ENCODE measurements at places on chromosomes 6 and 20.

DNA sequence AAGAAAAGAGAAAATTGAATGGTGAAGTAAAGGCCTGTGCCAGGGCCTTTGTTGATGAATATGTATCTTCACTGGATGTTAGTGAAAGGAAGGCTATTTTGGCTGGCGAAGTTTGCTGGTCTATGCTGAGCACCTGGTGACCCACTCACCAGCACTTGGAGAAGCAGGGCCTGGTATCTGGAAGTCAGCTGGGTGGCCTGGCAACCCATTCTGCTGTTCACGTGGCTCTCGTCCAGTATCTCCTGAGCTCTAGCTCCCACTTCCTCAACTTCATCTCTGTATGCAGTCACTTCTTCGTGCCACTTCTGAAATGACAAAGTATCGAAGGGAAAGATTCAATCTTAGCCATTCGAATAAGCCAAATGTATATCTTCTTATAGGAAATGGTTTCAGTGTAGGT is 283.7 kb downstream of the SYNE1 start:
- DNase-seq, result no peak

DNA sequence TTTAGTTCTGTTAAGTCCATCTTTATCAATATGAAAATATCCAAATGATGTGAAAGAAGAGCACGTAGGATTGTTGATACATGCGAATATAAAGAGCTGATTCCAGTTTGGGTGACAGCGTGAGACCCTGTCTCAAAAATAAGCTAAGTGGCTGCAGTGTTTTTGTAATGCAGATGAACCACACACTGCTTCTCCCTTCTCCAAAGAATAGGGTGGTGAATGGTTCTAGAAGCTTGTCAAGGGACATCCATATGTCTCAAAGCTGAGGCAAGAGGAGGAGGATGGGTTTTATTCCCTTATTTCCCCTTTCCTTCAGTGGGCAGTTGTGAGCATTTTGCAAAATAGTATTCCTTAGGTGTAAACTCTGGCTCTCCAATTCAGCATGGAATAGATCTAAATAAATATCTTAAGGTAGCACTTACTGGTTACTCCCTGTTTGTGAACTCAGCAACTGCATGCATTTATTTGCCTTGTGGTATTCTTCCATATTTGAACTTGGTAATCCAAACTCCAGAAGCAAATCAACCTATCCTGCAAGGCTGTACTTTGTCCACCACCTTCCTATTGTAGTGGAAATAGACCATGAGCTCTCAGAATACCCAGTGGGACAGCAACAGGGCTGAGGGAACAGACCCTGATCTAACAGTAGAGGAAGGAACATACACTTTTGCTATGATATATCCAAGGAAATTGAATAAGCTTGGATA is 38.0 kb downstream of the XRN2 start:
- DNase-seq, result no peak

DNA sequence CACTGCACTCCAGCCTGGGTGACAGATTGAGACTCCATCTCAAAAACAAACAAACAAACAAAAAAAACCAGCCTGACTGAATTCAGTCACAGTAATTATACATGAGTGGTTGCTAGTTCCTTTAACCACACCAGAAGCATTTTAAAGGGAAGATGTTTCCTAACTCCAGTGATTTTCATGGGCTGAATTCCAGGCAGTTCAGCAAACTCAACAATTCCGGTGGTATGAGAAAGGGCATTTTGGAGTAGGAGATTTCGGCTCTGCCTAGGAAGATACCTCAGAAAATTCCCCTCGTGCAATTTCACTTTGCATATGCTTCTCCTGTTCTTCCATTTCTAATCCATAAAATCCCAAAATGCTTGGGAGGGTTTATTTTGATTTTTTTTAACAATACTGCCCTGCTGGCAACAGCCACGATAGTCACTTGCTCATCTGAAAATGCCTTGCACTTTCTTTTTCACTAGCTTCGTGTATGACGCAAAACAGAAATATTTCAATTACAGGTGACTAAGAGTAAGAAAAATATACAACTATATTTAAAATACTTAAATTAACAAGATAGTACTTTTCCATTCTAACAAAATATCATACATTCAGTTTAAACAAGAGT is 48.3 kb upstream of the IPCEF1 start:
- DNase-seq, result no peak

DNA sequence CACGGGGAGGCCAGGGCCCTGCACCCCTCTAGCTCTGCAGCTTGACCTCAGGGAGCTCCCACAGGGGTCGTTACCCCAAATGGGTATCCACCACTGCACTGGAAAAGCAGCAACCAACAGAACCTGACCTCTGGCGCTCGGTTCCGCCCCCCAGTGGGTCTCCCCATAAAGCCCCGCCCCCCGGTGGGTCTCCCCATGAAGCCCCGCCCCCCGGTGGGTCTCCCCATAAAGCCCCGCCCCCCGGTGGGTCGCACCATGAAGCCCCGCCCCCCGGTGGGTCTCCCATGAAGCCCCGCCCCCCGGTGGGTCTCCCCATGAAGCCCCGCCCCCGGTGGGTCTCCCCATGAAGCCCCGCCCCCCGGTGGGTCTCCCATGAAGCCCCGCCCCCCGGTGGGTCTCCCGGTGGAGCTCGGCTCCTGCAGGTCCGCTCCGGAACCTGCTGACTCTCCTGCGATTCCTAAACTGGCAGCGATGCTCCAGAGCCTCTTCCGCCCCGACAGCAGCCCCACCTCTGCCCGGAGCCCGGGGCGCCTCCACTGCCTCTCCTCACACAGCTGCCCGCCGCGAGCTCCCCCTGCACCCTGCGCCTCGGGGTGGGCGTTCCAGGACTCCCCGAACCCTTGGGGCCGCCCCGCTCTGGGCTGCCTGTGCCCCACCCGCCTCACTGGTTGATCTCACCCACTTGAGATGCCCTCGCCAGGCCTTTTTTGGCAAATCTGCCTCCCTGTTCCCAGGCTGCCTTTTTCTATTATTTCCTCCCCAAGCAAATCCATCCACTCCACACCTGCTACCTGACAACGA is 12.1 kb downstream of the SLC2A4RG start:
- no peak for DNase-seq

GRCh38 chr6:116326996-116327395 is 43.8 kb upstream of the DSE start:
- no peak for DNase-seq

DNA sequence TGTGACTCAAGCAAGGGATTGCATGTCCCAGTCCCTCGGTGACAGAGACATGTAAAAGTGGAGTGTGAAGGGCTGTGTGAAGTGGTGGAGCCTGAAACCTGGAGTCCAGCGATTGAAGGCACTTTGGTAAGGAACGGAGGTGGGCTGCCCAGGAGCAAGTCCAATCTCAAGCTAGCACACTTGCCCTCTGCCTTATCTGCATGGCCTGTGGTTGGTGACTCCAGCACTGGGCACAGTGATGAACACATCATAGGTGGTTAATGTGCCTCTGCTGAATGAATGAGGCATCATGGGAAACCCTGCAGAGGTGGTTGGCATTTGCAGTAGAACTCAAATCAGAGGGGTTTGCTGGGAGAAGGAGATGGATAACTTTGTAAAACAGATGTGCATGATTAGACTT is 14.9 kb upstream of the ULBP3 start:
- DNase-seq, result no peak

GRCh38 chr20:24953621-24954133 is 4.6 kb downstream of the CST7 start:
- DNase-seq, result no peak

DNA sequence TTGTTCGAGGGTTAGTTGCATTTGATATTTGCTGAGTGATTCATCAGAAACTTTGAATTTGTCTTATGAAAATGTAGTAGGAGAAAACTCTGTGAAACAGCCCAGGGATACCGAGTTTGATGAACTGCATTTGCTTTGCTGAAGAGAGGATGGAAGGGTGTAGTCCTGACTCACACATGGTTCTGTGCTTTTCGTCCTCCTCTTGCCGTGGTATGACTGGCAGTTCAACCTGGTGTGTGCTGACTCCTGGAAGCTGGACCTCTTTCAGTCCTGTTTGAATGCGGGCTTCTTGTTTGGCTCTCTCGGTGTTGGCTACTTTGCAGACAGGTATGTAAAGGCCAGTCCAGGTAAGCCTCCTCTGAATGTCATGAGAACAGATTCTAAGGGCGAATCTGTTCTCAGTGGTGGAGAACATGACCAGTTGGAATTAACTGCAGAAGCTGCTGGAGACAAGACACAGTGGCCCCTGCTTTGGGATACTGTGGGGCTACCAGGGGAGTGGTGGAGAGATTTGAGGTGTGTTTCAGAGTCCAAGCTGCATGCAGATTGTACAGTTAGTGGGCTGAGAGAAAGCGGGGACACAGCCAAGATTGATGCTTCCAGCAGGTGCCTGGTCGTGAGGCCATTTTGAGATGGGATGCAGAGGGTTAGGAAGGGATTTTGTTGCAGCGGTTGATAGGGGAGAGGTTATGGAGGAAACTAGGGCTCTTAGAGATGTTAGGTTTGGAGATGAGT is 8.4 kb downstream of the SLC22A1 start:
- no peak for DNase-seq

GRCh38 chr6:3848380-3848779 is 793 bp upstream of the FAM50B start:
- DNase-seq, result no peak

DNA sequence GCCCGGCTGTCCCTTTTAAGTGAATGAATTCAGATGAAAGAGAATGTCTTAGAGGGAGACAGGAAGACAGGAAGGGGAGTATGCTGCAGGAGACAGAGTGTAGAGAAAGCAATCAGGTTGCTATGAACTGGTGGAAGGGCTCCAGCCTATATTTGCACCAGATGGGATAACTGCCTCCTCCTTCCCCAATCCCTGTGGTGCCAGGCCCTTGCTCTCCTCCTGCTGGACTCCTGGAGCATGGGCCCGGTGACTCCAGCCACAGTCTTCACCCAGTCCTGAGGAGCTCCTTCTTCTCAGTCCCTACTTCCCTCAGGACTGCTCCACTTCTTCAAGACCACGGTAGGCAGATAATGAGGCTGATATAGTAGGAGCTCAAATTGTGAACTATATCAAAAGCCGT is 91.8 kb downstream of the TMEM200A start:
- no peak for DNase-seq

DNA sequence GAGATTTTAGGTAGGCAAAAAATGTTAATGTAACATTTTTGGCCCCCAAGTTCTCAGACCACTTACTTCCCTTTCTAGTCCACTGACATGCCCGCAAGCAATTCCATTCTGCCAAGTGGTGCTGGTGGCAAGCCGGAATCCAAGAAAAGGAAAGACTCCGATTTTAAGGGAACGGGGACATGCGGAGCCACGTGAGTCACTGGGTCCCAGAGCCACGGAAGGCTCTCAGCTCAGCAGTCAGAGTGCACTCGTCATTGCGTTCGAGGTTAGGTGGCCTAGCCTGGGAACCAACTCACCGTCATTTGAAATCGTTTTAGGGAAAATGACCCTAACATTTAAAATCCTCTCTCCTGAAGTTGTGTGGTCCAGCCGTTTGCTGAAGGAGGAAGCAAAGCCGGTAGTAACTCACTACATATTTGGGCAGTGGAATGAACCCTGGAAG is 711 bp upstream of the SIRT5 start:
- DNase-seq, result no peak

- no peak for DNase-seq
Observed at GRCh38 chr20:41065716-41066115, 37.1 kb downstream of the TOP1 start.

DNA sequence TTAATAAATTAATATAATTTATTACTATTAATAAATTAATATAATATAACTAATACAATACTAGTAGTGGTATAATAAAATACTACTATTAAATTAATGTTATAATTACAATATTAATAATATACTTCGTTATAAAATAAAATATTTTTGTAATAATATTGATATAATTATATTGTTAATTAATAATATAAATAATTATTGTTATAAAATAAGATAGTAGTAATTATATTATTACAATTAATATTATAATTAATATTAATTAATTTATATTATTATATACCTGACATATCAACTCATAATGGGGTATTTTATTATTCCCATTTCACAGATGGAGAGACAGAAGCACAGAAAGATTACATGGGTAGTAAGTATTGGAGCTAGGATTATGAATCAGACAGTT is 8.9 kb downstream of the BEND6 start:
- no peak for DNase-seq

DNA sequence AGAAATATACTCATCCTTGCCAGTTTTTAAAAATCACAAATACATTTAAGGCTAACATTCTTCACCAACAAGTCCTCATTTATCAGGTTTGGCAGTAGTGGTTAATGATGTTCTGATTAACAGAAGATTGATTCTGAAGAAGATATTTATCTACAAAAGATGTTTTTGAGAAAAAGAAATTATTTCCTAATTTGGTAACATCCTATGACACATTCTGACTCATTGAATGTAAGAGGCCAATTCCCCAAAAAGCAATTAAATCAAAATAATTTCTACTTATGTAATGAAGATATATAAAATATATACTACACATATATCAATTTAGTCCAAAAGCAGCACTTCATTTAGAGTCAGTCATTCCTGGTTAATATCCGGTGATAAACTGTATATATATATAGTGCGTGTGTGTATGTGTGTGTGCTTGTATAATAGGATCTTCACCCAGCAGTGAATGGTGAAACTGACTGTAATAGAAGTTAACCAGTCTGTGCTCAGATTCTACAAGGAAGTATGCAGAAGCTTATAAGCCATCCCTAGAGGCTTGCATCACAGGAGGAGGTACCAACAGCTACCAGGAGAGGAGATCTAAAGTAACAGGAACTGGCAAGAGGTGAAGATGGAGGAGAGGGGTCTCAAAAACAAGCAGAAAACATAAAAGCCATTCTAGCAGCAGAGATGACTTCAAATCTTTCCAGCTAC is 82.9 kb upstream of the MARCKS start:
- DNase-seq, result no peak

DNA sequence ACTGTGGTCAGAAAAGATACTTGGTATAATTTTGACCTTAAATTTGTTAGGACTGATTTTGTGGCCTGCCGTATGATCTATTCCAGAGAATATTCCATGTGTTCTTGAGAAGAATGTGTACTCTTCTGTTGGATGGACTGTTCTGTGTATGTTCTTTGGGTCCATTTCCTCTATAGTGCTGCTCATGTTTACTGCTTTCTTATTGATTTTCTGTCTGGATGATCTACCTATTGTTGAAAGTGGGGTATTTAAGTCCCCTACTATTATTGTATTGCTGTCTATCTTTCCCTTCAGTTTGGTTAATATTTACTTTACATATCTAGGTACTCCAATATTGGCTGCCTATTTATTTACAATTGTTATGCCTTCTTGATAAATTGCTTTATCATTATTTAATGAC is 298.4 kb downstream of the BCKDHB start:
- no peak for DNase-seq

GRCh38 chr6:149140910-149141290 is 176.6 kb upstream of the TAB2 start:
- DNase-seq, result no peak

DNA sequence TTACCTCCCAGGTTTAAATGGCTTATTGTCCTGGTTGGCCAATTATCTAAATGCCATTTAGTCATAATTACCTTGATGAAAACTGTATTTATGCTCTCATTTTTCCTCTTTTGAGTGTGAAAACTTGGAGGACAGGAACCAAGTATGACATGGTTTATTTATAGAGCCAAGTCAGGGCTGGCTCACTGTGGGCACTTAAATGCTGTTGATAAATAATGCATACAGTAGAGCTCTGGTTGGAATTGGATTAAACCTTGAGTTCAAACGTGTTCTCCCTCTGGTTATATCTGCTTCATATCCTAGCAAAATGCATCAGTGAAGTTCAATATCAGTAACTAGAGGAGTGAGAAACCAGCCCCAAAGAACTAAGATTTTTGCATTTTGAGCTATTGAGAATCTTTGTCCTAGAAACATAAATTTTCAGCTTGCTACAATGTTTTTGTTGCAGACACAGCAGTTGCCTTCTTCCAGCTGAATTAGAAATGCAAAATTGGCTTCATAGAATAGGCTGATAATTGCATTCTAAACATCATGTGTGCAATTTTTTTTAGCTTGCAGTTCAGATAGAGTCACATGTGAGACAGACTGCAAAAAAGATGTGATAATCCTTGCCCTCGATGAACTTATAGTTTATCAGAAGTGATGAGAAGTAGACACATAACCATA is 255.8 kb downstream of the BTBD3 start:
- DNase-seq, result no peak

Measured in activated T-helper 1 cell treated with Interleukin-2 at 50 U/mL for 16 hours (primary cell).